CD8-positive, alpha-beta memory T cell (primary cell): ENCODE measurements at places on chromosomes 11 and 22.

DNA sequence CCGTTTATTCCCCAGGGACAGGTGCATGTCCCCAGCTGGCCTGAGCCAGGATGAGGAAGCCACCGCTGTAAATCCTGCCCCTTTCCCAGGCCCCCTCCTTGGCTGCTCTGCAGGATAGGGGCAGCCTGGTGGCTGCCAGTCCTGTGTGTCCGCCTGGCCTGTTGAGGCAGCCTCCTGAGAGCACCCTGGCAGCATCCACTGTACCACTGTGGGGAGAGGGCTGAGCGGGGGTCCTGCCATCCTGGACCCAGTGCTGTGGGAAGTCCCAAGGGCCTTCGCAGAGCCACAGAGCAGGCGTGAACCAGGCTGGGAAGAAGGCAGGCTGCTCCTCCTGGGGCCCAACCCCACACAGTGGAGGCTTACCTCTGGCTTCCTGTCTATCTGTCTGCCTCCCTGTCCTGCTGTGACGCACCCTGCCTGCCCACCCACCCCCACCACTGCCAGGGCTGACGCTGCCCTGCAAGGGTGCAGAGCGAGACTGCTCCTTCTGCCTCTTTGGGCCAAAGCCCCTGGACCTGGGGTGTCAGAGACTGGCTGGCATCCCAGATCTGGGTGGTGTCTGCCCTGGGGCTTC lies 8.4 kb downstream of the KCTD17 start:
- H3K4me3 ChIP-seq: no peak overlapping the region
- H3K36me3 ChIP-seq: peaks cover 6% of the 10 kb centered on the region
- no peak overlapping the region for H3K27ac ChIP-seq
- H3K4me1 ChIP-seq: no peaks in the 10 kb centered on the region
- H3K27me3 ChIP-seq: no peaks in the 10 kb centered on the region

GRCh38 chr22:44497218-44497904 lies 672 bp downstream of the RTL6 start:
- no peak for DNase-seq
- H3K27ac ChIP-seq: peak overlapping the region; percentile 74
- H3K27me3 ChIP-seq: no peaks in the 10 kb centered on the region

DNA sequence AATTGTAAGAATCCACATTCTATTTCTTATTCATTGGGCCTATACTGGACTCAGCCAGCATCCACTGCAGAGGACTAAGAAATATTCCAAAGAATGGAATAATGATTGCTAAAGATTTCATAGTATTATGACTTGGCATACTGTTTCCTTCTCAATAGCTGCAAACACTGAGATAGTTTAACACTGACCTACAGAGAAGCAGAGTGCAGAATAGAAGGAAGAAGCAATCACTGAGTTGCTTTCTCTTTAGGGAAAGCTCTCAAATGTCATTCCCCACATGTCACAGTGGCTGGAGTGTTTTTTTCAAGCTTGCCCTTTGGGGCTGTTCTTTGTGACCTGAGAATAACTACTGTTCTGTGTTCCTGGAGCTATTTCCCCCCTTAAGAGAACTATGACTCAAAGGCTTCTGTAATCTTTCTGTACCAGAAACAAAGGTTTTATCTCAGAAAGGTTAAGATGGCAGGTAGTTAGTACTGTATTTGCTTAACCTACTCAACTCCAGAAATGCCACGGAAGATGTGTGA lies 243.6 kb upstream of the LUZP2 start:
- no peak for DNase-seq
- no peaks in the 10 kb centered on the region for H3K4me1 ChIP-seq
- no peaks in the 10 kb centered on the region for H3K36me3 ChIP-seq
- no peak overlapping the region for H3K4me3 ChIP-seq

- no peak overlapping the region for H3K4me3 ChIP-seq
- H3K36me3 ChIP-seq: no peaks in the 10 kb centered on the region
- H3K4me1 ChIP-seq: peaks cover 54% of the 10 kb centered on the region
These were observed 108.9 kb downstream of the CD44 start for GRCh38 chr11:35247863-35248262.

DNA sequence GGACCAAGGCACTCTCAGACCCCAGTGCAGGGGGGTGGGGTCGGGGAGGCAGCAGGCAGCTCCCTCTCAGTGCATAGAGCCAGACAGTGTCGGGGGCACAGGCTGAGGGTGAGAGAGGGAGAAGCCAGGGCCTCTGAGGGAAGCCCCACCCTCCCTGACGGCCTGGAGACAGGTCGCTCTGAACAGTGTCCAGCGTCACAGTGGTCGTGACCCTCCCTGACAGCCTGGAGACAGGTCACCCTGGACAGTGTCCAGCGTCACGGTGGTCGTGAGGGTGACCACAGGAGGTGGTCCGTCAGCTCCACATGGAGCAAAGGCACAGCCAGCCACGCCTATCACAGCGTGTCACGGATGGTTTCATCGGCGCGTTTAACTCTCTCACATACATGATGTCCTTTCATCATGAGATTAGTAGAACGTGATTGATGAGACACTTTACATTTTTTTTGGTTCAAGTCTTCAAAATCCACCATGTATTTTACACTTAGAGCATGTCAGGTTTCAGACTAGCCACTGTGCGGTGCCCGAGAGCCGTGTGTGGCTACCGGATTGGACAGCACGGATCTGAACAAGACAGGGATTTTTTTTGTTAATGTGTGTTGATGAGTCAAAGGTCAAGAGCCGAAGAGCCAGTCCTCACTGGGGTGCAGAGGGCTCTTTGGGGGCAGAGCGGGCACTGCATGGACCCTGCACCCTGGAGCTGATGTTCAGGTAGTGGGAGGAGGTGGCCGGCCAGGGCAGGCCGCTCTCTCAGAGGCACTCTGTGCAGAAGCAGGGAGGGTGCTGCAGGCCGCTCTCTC lies 23.9 kb upstream of the PANX2 start:
- no peak overlapping the region for H3K27ac ChIP-seq
- DNase-seq: no peak
- H3K4me1 ChIP-seq: no peaks in the 10 kb centered on the region
- H3K4me3 ChIP-seq: no peak overlapping the region
- H3K36me3 ChIP-seq: no peaks in the 10 kb centered on the region

GRCh38 chr11:46160100-46160499 lies 38.8 kb upstream of the PHF21A start:
- no peak overlapping the region for H3K27ac ChIP-seq
- peaks cover 4% of the 10 kb centered on the region for H3K27me3 ChIP-seq
- no peaks in the 10 kb centered on the region for H3K36me3 ChIP-seq

DNA sequence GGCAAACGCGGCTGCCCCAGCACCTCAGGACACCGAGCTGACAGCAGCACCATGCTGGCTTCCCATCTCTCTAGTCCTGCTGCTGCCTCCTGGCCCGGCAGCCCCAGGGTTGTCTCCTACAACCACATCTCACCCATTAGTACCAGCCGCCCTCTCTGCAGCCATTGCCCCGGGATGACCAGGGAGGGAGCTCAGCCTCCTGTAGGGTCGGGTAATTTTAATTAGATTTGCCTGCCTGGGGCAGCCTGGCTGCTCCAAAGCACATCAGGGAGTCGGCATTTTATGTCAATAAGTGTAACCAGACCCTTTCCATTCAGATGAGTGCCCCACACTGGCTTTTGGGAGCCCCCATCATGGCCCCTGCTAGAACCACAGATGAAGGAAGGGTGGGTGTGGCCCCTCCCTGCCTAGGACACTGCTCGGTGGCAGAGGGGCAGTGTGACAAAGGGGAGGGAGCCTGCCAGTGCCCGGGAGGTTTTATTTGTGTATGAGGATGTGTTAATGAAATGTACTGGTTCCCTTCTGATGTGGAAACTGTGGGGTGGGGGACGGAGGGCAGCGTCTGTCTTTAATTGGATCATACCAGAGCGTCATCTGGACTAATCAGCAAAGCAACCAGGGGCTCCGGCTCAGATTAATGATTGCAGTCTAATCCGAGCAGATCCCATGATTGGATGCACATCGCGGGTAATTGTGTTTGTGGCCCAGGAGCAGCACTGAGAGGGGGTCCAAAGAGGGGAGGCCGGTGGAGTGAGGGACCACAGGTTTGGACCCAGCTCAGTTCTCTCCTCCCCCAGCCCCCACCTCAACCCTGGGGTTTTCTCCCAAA lies 125.3 kb downstream of the FEZ1 start:
- no peaks in the 10 kb centered on the region for H3K27me3 ChIP-seq
- H3K27ac ChIP-seq: no peak overlapping the region
- no peak overlapping the region for H3K4me3 ChIP-seq
- no peak for DNase-seq

DNA sequence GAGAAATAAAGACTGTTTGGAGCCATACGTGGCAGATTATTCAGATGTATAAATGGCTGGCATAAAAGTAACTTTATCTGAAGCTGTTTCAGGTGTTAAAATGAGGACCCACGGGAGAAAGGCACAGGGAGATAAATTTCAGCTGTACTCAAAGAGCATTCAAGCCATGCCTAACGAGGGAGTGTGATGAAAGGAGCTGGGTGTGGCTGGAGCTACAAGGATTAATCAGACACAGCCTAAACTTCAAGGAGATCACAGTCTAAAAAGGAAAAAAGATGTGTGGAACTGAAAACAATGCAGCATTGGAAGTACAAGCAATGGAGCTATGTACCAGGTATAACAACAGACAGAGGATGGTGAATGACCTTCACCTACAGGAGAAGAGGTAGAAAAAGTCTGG lies 120.8 kb upstream of the APOA1 start:
- H3K27ac ChIP-seq: no peak overlapping the region
- H3K27me3 ChIP-seq: no peaks in the 10 kb centered on the region
- peaks cover 26% of the 10 kb centered on the region for H3K4me1 ChIP-seq
- H3K4me3 ChIP-seq: no peak overlapping the region
- no peak for DNase-seq
- no peaks in the 10 kb centered on the region for H3K36me3 ChIP-seq

DNA sequence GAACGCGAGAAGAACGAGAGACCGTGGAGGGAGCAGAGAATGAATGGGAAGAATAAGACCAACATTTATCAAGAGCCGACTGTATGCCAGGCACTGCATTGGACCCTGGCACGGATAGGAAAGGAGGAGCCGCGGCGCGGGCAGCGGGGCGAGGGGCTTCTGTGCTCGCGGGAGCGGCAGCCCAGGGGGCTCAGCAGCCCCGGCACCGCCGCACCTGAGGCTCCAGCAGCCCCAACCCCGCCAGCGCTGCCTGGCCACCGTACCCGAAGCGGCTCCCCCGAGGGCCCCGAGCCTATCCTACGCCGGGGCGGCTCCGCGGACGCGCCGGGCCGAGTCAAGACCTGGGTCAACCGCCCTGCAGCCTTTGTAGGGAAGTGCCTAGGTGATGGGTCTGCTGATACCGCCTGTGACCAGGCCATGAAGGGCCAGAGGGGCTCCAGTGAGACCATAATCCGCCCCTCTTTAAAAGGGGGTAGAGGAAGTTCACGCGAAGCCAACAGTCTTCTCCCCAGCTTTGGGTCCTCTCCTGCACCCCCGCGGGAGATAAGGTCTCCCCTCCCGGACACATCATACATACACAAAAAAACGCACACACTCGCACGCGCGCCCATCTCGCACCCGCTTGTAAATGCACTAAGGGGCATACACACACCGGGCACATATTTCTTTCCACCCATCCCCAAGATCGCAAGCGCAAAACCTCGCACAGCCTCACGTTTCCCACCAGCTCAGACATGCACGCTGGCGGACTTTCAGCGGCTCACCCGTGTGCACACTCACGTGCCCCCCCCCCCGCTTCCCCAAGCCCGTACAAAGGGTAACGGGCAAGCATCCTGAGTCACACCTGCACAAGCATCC lies 935 bp upstream of the RTN4RL2 start:
- H3K4me1 ChIP-seq: peaks cover 29% of the 10 kb centered on the region
- H3K27me3 ChIP-seq: peaks cover 27% of the 10 kb centered on the region
- no peaks in the 10 kb centered on the region for H3K36me3 ChIP-seq
- peak overlapping the region; percentile 71 for H3K4me3 ChIP-seq
- H3K27ac ChIP-seq: no peak overlapping the region

DNA sequence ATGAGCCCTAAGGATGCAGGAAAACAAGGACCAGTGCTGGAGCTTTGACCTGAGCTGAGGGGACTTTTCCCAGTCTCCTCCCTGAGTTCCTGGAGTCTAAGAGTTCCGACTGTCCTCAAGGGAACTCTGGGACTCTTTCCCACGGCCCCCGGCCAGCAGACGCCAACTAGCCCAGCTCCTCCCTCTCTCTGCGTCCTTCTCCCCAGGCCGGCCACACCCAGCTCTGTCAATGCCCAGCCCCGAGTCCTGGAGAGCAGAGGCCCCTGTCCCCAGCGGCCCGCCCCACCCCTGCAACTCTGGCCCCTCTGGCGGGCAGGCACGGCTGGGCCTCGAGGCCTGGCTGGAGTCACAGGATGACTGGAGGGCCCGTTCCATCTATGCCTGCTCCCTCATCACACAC lies 29.8 kb downstream of the NECTIN1 start:
- DNase-seq: no peak
- no peaks in the 10 kb centered on the region for H3K27me3 ChIP-seq
- H3K4me1 ChIP-seq: no peaks in the 10 kb centered on the region
- no peak overlapping the region for H3K27ac ChIP-seq
- H3K36me3 ChIP-seq: no peaks in the 10 kb centered on the region
- no peak overlapping the region for H3K4me3 ChIP-seq

GRCh38 chr22:23696326-23696851 lies 5.6 kb downstream of the RGL4 start:
- no peaks in the 10 kb centered on the region for H3K27me3 ChIP-seq
- H3K36me3 ChIP-seq: peaks cover 41% of the 10 kb centered on the region
- peak; percentile 82 for DNase-seq
- peaks cover 42% of the 10 kb centered on the region for H3K4me1 ChIP-seq

DNA sequence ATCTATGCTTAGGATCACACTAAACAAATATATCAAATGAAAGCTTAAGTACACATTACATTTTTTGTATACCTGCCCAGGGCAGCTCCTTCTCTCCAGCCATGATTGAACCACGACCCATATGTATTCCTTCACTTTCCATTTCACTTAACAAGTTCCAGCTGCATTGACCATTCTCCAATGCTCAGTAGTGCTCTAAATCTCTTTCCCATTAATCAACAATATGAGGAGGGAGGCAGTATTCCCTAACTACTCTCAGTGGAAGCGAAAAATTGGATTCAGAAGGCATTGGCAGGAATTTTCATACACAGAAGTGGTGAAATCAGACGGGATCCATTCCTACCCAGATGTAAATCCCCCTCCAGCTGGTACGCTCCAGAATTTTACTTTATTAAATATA lies 372.0 kb upstream of the LUZP2 start:
- H3K36me3 ChIP-seq: no peaks in the 10 kb centered on the region
- DNase-seq: no peak
- no peaks in the 10 kb centered on the region for H3K4me1 ChIP-seq
- no peaks in the 10 kb centered on the region for H3K27me3 ChIP-seq
- H3K4me3 ChIP-seq: no peak overlapping the region
- no peak overlapping the region for H3K27ac ChIP-seq

GRCh38 chr11:61883327-61883726 lies 8.0 kb downstream of the FADS3 start:
- no peaks in the 10 kb centered on the region for H3K36me3 ChIP-seq
- H3K27ac ChIP-seq: no peak overlapping the region
- DNase-seq: no peak
- no peaks in the 10 kb centered on the region for H3K27me3 ChIP-seq
- no peaks in the 10 kb centered on the region for H3K4me1 ChIP-seq

DNA sequence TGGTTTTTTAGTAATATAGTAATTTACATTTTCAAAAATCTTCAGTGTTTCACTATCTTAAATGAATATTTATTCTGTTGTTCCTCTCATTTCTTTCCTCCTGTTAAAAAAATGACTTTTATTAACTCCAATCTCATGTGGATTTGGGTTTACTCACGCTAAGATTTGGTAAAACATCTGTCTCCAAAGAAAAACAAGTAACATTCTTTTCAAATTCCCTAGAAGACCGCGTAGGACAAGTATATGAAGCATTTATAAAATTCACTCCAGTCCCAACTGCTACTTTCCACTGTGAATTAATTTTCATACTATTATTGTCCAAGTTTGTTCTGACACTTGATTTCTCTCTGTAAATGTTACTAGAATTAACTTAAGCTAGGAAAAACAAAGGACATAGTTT lies 26.2 kb downstream of the SBF2 start:
- H3K36me3 ChIP-seq: no peaks in the 10 kb centered on the region
- no peaks in the 10 kb centered on the region for H3K27me3 ChIP-seq
- no peak overlapping the region for H3K4me3 ChIP-seq
- no peaks in the 10 kb centered on the region for H3K4me1 ChIP-seq
